ENCODE measurements at places on chromosomes 7 and 10.

DNA sequence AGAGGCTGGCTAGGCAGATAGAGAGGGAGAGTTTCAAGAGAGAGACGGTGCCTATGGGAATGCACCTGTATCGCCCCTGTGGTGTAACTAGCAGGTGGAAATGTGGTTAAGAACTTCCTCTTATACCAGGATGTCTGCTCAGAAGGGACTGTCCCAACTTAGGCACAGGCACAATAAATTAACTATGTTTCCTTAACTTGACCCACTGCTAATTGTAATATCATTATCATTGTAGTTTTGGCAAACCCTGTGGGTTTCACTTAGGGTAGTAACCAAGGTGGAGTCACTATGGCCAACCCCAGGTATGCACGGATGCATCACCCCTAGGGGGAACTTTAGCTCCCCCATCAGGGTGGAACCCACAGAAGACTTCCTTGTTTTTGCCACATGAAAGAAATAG, 455.7 kb downstream of the DGKB start:
- DNase-seq: no peak

DNA sequence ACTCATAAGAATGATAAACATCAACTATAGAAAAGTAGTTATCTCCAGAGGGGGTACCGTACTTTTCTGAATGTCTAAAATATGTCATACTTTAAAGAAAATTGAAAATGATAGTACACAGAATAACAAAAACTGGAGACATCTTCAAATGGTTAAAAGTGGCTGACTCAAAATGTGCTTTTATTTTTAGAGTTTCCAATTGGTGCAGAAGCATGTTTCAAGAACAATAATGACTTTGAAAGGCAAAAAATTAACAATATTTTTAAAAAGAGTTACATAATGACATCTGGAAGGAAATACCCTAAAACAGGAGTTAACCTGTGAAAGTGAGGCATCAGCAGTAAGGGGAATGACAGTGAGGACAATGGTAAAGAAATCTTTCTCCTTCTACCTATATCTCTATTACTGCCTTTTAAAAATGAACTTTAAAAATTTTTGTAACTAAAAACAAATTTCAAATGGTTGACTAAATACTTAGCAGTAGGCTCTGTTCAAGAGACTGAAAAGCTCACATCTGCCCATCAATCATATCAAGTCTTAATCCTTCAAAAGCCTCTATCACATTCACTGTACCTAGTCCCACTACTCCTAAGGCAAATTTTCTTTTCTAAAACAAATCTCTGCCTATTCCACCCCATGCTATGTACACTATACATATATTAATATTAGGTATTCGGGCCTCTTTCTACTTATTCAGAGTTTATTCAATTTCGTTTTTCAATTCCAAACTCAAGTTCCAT, 3.0 kb downstream of the ASZ1 start:
- DNase-seq: no peak

GRCh38 chr7:95690367-95690947, 81.9 kb upstream of the DYNC1I1 start:
- no peak for DNase-seq

DNA sequence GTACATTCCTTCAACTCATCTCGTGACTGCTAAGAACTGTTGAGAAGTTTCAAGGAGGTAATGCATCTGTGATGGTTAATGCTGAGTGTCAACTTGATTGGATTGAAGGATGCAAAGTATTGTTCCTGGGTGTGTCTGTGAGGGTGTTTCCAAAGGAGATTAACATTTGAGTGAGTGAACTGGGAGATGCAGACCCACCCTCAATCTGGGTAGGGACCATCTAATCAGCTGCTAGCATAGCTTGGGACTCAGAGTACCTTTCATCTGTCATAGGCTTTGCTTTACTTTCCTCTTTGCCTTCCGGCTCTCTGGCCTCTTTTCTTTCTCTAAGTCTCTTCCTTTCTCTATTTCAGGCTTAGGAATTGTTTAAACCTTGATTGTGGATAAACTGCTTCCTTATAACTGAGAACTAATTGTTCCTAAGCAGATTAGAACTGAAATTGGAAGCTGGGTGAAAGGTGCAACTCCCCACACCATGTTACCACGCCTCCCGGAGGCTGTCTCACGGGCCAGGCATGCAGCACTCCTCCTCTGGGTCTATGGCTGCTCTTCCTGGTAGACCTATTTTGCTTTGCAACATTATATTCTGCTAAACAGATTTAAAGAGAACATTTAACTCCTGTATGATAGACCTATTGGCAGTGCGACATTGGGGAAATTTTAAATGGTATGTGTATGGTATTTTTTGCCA, 298.2 kb downstream of the CCSER2 start:
- no peak for DNase-seq

DNA sequence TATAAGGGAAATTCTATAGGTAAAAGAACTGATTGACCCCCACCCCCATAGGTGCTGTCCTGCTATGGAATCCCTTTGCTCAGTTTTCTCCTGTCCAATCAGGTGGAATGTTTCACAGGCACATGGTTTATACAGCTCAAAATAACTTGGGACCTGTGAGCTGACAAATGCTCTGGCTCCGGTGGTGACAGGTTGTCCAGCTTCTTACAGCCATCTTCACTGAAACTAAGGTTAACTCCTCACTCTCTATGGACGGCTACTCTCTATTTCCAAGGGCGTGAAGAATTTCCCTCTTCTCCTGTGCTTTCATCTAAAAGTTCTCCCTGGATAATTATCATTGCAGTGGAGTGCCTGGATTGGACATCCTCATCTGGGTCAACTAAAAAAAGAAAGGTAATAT, at the start of gene MYPN:
TSS of gene MYPN (plus strand) at position 158 of the 400 bp plus-strand sequence. CDS start 11,951 bp downstream, outside the sequence.
- DNase-seq: no peak

DNA sequence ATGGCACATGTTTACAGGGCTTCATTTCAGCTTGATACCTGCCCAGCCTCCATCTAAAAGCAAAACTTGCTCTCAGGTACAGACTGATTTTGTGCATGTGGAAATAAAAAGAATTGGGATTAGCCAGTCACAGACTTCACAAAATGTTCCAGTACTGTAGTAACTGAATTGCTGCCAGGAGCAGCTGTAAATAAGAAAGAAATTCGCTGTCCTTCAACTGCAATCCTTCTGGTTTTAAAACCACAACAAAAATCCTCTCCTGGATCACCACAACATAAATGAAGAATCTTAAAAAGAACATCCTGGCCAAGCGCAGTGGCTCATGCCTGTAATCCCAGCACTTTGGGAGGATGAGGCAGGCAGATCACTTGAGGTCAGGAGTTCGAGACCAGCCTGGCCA, 3.9 kb upstream of the MIOS start:
- no peak for DNase-seq

DNA sequence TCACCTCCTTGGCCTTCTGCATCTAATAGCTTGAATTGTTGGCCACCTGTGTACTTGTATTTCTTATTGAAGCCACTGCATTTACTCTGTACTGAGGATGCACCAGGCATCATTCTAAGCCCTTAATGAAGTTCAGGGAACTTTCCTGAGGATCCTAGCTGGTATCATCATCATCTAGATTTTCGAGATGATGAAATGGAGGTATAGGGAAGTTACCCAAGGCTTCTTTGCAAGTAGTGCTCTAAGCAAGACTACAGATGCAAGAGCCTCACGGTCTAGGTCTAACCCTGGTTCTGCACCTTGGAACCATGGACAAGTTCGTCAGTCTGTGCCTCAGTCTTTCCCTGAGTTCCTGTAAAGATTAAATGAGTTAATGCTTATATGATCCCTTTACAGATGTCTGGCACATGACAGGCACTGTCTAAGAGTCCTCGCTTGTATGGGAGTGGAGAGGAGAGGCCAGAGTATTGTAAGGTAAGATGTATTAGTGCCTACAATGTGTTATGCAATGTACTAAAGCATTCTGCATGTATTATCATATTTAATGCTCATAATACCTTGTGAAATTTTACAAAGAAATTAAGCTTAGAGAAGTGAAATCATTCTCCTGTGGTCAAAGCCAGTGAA, 145.1 kb downstream of the KCNMA1 start:
- no peak for DNase-seq

DNA sequence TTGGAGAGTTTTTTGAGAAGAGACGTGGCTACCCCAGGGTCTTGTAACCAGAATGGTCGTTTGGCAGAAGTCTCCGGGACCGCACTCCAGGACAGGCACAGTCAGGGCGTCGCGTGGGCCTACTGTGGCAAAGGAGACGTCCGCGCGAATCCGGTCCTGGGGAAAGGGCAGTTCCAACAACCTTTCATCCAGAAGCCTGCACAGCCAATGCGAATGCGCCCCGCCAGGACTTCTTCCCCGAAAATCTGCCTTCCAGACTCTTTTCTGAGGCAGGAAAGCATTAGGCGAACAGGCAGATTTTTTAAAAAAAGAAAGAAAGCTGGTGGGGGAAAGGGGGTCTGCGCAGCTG, 2.0 kb downstream of the HPSE2 start:
- peak; percentile 30 for DNase-seq

GRCh38 chr10:114301951-114302710, 63.1 kb downstream of the VWA2 start:
- peak; percentile 15 for DNase-seq

- no peak for DNase-seq
These were observed 9.5 kb upstream of the ASAH2 start for GRCh38 chr10:50260791-50261281.

DNA sequence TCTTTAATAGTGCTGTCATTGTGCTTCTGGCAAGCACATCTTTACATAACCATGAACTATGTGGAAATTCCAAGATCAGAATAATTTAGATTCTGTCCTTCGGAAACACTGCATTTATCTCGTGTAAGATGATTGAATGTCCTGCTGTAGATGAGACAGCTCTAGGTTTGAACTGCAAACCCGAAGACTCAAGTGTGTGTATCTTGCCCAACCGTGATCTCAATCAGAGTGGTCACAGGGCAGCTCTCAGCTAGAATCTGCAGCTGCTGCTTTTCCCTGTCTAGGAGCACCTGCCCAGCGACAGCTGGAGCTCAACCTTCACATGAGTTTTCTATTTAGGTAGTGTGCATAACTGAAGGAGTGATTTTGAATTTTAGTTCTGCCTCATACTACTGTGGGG, 17.5 kb upstream of the KIF20B start:
- DNase-seq: no peak

DNA sequence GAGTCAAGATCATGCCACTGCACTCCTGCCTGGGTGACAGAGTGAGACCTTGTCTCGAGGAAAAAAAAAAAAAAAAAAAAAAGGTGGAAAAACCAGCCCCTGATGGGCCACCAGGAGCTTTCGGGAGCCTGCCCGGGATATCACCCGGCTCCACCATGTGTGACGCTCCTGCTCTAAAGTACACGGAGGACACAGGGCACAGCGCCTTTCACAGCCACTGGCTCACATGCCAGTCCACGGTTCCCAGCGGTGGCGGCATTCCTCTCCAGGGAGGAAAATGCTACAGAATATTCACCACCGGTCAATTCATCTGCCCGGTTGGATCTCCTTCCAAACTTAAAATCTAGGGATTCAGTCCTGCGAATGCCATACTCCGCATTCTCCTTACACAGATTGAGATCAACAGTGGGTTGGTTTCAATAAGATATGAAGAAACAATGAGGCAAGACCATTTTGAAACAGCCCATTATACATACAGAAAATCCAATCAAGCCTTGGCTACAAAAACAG, 81.2 kb downstream of the CTBP2 start:
- DNase-seq: no peak

- DNase-seq: no peak
These were observed 95.5 kb downstream of the INPP5A start for GRCh38 chr10:132632851-132633684.

GRCh38 chr10:43262397-43262901, 4.4 kb downstream of the RASGEF1A start:
- DNase-seq: no peak

GRCh38 chr10:132537684-132538001, at the start of gene INPP5A:
Gene INPP5A, plus strand, starts transcription at chr10:132537787. Its CDS starts 310 bp downstream, at chr10:132538097.
- no peak for DNase-seq

DNA sequence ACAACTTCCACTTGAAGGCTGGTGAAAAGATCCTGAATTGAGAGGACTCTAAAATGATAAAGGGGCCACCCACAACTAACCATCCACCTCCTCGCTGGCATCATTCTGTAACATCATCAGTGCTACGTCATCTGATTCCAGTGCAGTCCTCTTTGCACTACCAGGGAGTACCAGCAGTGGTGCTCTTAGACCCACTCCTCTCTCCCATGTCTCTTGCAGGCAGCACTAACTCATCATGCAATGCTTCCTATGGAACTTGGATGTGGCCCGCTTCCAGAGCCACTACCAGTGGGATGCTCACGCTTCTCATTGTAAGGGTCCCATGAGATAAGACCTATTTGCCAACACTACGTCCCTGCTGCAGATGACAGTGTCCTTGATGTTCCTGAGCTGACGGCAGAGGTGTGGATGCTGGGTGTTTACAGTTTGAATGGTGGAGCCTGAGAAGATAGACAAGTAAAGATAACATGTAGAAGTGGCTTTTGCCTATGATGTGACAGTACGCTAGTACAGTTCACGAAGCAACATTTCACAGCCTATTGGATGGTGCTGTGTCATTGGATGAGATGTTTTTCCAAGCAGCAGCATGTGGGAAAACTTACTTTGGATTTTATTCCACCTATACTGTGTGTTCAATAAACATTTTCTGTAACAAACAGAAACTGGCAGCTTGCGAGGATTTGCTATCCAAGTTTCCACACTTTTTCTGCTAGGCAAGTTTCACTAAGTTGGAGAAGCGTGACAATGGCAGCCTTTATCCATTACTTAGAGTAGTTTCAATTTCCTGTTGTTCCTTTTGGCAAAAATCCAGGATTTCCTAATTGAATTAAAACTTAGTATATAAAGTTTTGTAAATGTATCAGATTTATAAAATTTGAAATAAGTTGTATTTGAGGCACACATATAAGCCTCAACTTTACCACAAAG, 35.8 kb upstream of the COBL start:
- no peak for DNase-seq

DNA sequence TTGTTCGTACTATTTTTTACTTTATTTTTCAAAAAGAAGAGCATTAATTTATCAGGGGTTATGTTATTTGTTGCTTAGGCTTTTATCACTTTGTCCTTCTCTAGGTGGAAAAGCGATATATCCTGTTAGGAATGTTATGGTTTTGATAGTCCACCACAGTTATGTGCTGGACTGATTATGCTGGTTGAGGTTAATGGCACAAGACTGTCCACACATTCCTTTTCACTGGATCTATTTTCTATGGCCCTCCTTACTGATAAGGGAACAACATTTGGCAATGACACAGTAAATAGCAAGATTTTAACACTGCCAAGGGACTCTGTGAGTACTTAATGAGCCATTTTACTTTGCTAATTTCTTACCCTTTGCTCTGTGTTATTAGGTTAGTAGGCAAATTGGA, 1212.3 kb downstream of the NXPH1 start:
- no peak for DNase-seq

GRCh38 chr7:22150221-22150620, 204.5 kb upstream of the CDCA7L start:
- no peak for DNase-seq

- DNase-seq: no peak
These were observed 30.4 kb upstream of the GPR26 start for GRCh38 chr10:123635745-123636144.

All from substantia nigra (tissue), 51 donors.